ENCODE measurements at places on chromosomes 16 and 17.
A peak's percentile ranks its signal among the peaks of the same experiment; 100 is the strongest.

DNA sequence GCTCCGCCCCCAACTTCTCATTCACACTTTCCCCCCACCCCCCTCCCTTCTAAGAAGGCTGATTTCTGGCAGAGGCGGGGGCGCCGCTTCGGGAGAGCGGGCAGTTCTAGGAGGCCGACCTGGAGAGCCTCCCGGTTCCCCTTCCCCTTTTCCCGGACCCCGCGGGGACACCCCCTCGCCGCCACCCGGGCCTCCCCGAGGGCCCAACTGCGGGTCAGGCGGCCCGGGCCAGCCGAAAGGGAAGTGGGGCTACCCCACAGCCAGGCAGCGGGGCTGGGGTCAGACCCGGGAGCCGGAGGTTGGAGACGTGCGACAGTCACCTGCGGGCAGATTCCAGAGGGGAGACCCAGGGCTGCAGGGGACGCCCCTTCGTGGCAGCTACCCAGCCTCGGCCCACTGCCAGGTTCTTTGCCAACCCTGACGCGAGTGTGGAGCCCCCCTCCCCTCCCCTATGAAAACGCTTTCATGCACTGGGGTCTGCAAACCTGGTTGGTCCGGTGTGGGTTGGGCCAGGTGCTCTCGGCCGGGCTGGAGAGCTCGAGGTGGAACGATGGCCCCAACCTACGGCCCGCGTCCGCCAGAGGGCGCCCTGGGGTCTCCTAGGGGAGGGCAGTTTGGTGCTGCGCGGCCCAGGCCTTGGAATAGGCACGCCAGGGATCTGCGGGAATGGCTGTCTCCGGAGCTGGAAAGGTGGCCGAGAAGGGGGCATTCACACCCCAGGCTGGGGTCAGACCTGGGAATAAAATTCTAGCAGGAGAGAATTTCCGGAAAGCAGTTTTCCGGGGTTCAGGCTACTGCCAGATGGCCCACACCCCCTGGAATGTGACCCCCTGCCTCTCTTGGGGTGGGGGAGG is 721 bp upstream of the SOCS3 start:
- peak; percentile 87 for DNase-seq

- DNase-seq, result peak; percentile 7
These were observed 27.7 kb downstream of the PPM1E start for GRCh38 chr17:58783380-58783779.

DNA sequence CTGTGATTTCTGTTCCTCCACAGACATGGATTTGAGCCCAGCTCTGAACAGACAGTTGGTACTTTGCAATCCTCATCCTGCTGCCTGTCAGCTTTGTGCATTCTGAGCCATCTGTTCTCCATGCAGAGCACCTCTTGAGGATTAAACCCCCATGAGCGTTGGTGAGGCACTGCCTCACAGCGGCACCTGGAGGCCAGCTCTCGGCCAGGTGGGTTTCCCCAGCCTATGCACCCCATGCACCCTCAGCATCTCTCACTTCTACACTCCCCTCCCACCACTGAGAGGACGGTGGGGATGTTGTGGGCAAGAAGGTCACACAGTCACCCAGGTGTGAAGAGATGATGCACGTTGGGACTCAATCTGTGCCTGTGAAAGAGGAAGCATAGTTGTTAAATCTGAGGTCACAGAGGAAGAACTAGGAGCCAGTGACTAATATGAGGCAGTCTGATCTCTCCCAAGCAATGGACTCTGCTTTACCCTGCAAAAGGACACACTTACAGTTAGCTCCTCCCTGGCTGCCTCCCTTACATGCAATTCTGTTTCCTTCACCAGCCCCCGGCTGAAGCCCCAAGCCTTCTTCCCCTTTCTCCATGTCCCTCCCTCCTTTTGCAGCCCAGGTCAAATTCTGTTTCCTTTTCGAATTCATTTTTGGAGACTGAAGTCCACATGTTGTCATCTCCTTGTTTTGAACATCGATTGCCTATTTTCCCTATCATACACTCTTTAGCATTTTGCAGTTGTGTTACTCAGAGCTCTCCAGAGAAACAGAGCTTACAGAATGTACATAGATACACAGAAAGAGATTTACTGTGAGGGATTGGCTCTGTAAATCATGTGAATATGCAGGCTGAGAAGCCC is 58.5 kb downstream of the HS3ST3B1 start:
- DNase-seq, result no peak

DNA sequence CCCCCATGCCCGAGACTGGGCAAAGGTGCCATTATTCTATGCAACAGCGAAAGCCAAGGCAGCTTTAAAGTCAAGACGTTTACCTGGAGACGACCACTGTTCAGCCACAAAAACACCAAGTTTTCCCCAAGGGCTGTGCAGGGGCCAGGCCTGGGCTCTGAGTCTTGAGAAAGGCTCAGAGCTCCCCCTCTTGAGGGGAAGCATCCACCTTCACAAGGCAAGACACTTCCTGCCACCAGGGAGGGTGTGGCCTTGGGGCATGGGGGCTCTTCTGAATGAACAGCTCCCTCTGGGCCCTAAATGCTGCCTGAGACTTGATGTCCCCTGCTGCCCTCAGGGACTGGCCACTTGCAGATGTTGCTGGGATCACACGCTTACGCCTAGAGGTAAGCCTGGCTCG is 26.5 kb downstream of the PDIA2 start:
- DNase-seq, result no peak

- no peak for DNase-seq
These were observed 16.5 kb downstream of the HS3ST3B1 start for GRCh38 chr17:14317383-14317782.
